Breast epithelium (tissue), 4 donors: ENCODE measurements at places on chromosomes 4 and X.

DNA sequence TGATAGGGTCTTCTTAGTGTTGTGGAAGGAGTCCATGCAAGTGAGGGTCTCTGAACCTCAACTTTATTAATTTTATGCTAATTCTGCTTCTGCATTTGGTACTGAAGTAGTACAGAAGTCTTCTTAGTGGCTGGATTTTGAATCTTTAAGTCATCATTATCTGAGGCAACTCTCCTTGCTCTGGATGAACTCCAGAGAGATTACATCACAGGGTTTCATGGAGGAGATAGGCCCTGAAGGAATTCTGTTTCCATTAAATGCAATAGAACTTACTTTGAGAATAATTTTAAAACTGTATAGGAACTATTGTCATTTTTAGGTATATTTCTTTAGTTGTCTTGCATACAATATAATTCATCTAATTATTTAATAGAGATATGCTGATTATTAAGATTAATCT is 451.2 kb downstream of the FAT4 start:
- no peaks in the 10 kb centered on the region for H3K4me1 ChIP-seq
- DNase-seq: no peak
- no peaks in the 10 kb centered on the region for H3K36me3 ChIP-seq
- no peaks in the 10 kb centered on the region for H3K27me3 ChIP-seq

DNA sequence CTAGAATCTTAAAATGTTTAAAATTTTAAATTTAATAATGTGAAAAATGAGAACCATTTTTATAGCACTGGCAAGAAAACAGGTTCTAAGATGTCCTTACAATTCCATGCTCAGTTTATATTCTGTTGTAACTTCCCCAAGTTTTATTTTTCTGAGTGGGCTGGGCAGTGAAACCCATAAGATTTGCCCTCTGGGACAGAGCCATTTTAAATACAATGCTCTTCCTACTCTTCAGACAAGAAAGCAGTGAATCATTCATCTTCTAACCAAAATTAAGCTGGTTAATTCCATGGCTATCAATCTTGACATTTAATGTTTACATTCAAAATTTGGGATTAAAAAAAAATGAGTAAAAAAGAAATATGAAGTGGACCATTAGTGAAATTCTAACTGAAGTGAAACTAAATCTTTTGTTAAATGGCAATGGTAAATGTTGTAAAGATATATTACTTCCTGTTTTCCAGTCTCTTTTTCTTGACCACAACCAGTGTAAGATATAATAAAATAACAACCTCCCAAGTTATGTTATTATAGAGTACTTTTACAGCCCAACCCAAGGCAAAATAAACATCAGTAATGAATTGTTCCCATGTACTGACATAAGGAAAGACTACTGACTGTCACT is 37.2 kb upstream of the PTPN13 start:
- DNase-seq: no peak
- H3K4me3 ChIP-seq: no peak overlapping the region
- H3K27ac ChIP-seq: no peak overlapping the region
- no peaks in the 10 kb centered on the region for H3K36me3 ChIP-seq

GRCh38 chrX:51834076-51834475 is 59.3 kb upstream of the MAGED1 start:
- H3K27me3 ChIP-seq: no peaks in the 10 kb centered on the region
- no peak overlapping the region for H3K27ac ChIP-seq
- no peaks in the 10 kb centered on the region for H3K36me3 ChIP-seq
- no peak overlapping the region for H3K4me3 ChIP-seq
- H3K4me1 ChIP-seq: no peaks in the 10 kb centered on the region
- DNase-seq: no peak

DNA sequence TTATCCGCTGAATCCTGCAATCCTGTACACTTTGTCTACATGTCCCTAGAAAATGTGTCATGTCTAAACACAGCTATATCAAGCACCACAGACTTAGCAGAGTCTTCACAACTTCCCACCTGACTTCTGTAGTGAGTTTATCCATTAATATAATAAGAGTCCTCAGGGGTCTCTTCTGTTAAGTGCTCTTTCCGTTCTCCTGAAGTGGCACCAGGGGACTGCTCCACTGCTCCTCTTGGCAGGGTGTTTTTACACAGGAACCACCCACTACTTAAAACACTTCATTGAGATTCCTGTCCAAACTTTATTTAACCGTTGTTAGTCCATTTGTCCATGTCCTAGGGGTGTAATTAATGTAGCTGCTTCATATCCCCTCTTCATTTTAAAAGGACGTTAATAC is 1000.4 kb downstream of the STPG2 start:
- H3K27ac ChIP-seq: no peak overlapping the region
- H3K36me3 ChIP-seq: no peaks in the 10 kb centered on the region
- H3K4me1 ChIP-seq: no peaks in the 10 kb centered on the region
- H3K4me3 ChIP-seq: no peak overlapping the region
- no peak for DNase-seq
- H3K27me3 ChIP-seq: no peaks in the 10 kb centered on the region

DNA sequence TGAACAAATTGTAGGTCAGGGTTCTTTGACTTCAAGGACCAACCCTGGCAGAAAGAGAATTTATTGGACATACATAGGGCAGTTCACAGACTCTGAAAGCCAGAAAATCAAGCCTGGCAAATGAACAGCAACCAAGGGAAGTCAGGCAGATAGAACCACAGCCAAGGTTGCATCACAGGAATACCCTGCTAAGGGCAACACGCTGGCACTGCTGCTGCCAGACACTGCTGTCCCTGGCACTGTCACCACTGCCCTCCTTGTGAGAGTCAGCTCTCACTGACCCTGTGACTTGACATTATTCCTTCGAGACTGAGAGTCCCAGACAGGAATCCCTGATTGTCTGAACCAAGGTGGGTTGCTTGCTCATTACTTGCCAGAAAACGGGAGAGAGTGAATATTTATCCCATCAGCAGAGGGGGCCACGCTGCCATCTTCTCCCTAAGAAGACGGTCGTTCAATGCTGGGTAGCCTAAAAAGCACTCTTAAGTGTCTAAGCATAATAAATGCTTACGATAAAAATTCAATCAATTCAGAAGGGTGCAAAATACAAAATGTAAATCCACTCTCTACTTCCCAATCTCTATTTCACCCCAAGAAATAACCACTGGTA is 23.2 kb upstream of the PTTG2 start:
- no peaks in the 10 kb centered on the region for H3K36me3 ChIP-seq
- no peaks in the 10 kb centered on the region for H3K4me1 ChIP-seq
- H3K4me3 ChIP-seq: no peak overlapping the region
- H3K27me3 ChIP-seq: no peaks in the 10 kb centered on the region
- no peak overlapping the region for H3K27ac ChIP-seq
- DNase-seq: peak; percentile 23

GRCh38 chr4:37760840-37761239 is 65.6 kb upstream of the PGM2 start:
- DNase-seq: no peak
- no peaks in the 10 kb centered on the region for H3K36me3 ChIP-seq
- no peak overlapping the region for H3K27ac ChIP-seq
